ENCODE measurements at places on chromosomes 7 and 10.
A peak's percentile ranks its signal among the peaks of the same experiment; 100 is the strongest.

GRCh38 chr7:127844165-127844564, 187.1 kb downstream of the LRRC4 start:
- DNase-seq = no peak

GRCh38 chr10:30134171-30134945, 75.0 kb upstream of the JCAD start:
- DNase-seq = no peak

- DNase-seq = no peak
These were observed 21.6 kb upstream of the GIMAP2 start for GRCh38 chr7:150663802-150664494.

DNA sequence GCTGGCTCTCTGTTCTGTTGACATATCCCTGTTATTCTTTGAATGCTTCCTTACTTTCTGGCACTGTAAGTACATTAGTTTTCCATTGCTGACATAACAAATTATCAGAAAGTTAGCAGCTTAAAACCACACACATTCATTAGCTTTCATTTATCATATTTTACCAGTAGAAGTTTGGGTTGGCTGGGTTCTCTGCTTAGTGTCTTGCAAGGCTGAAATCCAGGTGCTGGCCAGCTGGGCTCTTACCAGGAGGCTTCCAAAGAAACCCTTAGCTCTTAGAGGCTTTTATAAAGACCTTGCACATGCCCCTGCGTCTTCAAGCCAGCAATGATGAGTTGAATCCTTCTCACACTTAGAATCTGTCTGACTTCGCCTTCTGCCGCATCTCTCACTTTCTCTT, 160.6 kb downstream of the MLLT10 start:
- no peak for DNase-seq

DNA sequence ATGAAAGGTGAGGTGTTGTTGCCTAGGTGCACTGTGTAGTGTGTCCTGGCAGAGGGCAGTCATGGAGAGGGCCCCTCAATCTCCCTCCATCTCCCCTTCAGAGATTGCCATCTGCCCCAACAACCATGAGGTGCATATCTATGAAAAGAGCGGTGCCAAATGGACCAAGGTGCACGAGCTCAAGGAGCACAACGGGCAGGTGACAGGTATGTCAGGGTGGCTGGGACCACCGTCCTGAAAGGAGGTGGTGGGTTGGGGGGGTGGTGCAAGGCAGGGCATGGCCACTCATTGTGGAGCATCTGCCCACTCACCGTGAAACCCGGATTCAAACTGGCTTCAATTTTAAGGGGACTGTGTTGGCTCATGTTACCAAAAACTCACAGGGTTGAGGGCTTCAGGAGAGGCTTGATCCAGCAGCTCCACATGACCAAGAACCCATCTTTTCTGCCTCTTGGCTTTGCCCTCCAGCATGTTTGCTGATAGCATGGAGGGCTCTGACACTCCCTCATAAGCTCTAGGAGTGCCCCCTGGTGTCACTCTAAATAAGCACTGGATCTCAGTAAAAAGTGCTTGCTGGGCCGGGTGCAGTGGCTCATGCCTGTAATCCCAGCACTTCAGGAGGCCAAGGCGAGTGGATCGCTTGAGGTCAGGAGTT, 12.2 kb downstream of the ARPC1B start:
- peak; percentile 49 for DNase-seq

DNA sequence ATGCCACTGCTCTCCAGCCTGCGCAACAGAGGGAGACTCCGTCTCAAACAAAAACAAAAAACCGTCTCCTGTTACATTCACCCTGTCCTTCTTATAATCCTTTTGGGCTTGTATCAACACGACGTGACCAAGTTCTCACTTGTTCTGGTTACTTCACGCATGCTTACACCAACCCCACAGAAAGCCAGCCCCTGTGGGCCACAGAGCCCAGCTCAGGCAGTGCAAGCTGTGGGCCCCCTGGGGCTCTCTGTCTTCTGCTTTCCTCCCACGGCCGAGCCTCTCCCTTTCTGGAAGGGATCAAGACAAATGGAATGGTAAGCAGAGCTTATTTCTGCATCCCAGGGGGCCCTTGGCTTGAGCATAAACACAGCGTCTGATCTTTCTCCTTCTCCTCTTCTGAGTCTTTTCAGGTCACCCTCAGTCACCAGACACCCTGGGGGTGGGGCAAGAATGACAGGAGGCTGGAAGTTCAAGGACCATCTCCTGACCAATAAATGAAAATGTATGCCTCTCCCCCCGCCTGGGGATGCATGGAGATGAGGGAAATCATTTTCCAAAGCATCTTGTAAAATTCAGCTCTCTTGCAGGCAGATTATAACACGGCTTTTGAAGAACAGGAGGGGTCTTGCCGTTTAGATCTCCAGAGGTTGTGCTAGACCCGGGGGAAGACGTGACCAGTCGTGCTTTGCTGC, 19.0 kb upstream of the TRIM56 start:
- DNase-seq = no peak

DNA sequence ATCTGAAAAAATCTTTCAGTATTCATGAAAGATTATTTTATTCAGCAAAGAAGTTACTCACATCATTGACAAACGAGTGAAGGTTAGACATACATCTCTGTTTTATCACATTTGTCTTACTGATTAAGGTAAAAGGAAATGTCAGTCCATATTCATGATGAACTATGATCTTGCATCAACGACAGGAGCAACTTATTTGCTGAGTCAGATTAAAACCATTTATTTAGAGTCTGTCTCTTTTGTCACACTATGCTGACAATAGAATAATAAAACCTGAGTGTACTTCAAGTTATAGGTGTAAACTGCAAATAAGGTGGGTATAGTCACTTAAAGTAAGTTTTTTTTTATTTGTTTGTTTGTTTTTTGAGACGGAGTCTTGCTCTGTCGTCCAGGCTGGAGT, 216.5 kb upstream of the SEMA3C start:
- no peak for DNase-seq
